Fibroblast of lung (primary cell): ENCODE measurements at places on chromosomes 13 and 19. TPM values are rescaled to one million over a fixed set of nuclear protein-coding genes. Genes with fewer than 3 reads are reported as not detected.

The ANKLE1 gene
- total RNA-seq = 0.17 and 0.26 TPM in 2 replicates

GRCh38 chr13:102289606-102290005, 112.2 kb downstream of the FGF14 start:
- no peak for DNase-seq
- no peak overlapping the region for H3K4me3 ChIP-seq

The ZNF610 gene
- total RNA-seq = 3.3 and 5.3 TPM in 2 replicates

The NCR1 gene
- not detected in 2 replicates for total RNA-seq

DNA sequence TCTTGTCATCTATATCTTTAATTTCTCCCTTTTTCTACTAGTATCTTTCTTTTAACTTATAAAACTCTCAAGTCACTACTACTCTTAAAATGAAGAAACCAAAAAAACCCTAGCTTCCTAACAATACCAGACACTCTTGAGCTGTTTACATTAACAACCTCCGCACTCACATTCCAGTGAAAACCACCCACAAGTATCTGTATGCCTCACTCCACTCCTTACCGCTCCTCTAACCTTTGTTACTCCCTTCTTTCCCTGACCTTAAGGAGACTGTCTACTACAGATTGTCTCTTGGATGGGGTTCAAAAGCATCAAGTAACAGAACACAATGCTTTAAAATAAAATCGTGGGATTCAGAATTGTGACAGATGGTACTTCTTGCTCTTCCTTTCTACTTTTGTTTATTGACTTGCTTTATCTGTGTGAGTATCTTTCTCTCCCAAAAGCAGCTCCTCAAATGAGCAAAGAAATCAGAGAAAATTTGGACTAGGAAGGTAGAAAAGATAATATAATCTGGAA, 110.0 kb upstream of the FBXL3 start:
- H3K27me3 ChIP-seq = no peaks in the 10 kb centered on the region
- peak; percentile 96 for DNase-seq
- H3K27ac ChIP-seq = no peak overlapping the region
- H3K36me3 ChIP-seq = no peaks in the 10 kb centered on the region
- no peak overlapping the region for H3K4me3 ChIP-seq

DNA sequence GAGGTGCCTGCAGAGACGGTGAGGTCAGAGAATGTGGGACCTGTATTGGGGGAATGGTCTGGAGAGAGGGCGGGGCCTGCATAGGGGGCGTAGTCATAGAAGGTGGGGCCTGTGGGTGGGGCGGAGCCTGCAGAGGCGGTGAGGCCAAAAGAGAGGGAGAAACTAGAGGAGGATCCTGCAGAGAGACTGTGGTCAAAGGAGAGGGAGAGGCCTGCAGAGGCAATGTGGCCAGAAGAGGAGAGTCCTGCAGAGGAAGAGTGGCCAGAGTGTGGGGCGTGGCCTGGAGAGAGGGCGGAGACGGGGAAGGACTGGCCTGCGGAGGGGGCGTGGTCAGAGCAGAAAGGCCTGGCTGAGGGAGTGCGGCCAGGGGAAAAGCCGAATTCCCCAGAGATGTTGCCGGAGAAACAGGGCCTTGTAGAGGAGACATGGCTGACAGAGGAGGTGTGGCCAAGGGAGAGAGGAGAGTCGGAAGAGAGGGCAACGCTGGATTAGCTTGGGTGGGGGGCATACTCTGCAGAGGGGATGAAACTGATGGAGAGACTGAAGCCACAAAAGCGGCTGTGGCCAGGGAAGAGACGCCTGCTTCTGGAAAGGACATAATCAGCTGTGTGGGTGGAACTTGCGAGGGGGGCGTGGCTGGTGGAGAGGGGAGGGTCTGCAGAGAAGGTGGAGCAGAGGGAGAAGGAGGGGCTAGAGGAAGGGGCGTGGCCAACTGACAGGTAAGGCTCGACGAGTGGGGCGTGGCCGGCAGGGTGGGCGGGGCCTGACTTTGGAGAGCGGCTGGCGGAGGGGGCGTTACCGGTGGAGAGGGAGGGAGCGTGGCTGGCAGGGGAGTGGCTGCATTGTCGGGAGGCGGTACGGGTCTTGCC, 2.5 kb downstream of the PRR36 start:
- H3K4me1 ChIP-seq = peaks cover 7% of the 10 kb centered on the region
- H3K4me3 ChIP-seq = peak overlapping the region; percentile 49
- DNase-seq = peak; percentile 92

The UGGT2 gene
- total RNA-seq = 39.3 and 47.2 TPM in 2 replicates

DNA sequence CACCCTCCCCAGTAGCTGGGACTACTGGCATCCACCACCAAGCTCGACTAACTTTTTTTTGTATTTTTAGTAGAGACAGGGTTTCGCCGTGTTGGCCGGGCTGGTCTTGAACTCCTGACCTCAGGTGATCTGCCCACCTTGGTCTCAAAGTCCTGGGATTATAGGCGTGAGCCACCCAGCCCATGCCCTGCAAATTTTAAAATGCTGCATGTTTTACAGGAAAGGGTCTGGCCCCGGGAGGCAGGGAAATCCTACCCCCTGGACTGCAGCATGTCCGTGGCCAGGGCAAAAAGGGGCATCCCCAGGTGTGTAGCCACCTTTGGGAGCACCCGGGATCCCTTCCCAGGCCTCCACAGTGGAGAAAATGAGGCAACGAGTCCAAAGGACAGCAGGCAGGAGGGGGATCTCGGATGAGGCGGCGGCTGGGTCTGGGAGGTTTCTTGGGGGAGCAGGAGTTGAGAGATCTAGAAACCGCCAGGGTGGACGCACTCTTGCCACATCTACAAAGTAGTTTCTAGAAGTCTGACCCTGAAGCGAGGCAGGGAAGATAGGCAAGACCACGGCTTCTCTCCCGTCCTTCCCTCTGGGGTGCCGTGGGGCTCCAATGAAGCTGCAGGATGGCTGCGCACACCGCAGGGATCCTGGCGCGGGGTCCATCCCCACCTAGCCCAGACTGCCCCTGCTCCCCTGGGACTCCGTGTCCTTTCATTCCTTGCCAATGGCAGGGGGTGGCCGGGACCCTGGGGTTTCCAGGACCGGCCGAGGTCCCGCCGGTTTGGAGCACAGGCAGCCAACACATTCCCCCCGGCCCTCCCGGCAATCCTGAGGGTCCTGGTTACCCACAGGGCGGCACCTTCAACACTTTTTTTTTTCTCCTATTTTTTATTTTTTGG, 21.3 kb upstream of the ZBTB7A start:
- H3K27ac ChIP-seq = no peak overlapping the region
- no peak overlapping the region for H3K4me3 ChIP-seq
- no peaks in the 10 kb centered on the region for H3K27me3 ChIP-seq
- DNase-seq = no peak

DNA sequence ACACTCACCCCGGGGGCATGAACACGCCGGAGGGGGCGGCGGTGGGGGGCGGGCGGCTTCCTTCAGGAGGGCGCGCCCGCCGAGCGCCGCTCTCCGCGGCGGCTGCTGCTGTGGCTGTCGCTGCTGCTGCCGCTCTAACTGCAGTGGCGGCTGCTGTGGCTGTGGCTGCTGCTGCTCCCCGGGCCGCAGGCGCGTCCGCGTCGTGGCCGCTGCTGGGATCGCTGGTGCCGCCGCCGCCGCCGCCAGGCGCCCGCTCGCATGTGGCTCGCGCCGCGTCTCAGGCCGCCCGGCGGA, at the start of gene BBC3:
Gene BBC3, minus strand, starts transcription at position 279 of the 294 bp plus-strand sequence. CDS start 2,768 bp downstream, outside the sequence.
- H3K27me3 ChIP-seq = no peaks in the 10 kb centered on the region
- no peak for DNase-seq
- H3K4me3 ChIP-seq = peak within 1 kb of the TSS; percentile 99
- H3K27ac ChIP-seq = peak within 1 kb of the TSS; percentile 97
- peaks cover 23% of the 10 kb centered on the region for H3K4me1 ChIP-seq

DNA sequence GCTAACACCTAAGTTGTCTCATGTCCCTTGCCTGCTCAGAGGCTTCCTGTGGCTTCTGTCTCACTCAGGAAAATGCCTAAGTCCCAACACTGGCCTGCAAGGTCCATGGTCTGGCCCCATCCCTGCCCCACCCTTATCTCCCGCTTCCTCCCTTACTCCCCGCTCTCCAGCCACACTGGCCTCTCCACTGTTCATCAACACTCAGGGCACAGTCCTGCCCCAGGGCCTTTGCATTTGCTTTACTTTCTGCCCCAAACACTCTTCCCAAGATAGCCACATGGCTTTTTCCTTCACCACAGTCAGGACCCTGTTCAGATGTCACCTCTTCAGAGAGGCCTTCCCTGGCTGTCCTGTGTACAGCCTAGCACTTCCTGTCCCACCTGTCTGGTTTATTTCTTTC, 32.1 kb upstream of the IGSF23 start:
- no peaks in the 10 kb centered on the region for H3K36me3 ChIP-seq
- no peak overlapping the region for H3K4me3 ChIP-seq
- no peak overlapping the region for H3K27ac ChIP-seq
- peaks cover 7% of the 10 kb centered on the region for H3K4me1 ChIP-seq
- no peak for DNase-seq

- H3K4me1 ChIP-seq = no peaks in the 10 kb centered on the region
- no peak overlapping the region for H3K4me3 ChIP-seq
- no peak for DNase-seq
- H3K27me3 ChIP-seq = no peaks in the 10 kb centered on the region
- no peaks in the 10 kb centered on the region for H3K36me3 ChIP-seq
Measured at GRCh38 chr19:21900401-21900800, 64.4 kb upstream of the ZNF43 start.

DNA sequence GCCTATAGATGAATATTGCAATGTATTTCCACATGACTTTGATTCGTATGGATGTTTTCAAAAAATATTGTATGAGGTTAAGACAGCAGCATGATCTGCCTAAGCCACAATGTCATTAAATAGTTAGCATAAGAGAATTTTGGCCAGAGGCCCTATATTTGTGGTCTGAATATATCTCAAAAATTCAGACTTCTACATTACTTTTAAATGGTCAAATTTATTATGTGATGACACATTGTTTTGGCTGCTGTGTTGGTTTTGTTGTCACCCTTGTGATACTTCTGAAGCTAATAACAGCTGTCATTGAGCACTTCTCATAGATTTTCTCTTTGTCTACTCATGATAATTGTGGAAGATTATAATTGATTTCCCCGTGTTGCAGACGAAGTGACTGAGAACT, 288.2 kb downstream of the MYO16 start:
- no peaks in the 10 kb centered on the region for H3K27me3 ChIP-seq
- H3K27ac ChIP-seq = no peak overlapping the region
- H3K4me1 ChIP-seq = peaks cover 3% of the 10 kb centered on the region
- H3K36me3 ChIP-seq = no peaks in the 10 kb centered on the region
- peak; percentile 80 for DNase-seq

DNA sequence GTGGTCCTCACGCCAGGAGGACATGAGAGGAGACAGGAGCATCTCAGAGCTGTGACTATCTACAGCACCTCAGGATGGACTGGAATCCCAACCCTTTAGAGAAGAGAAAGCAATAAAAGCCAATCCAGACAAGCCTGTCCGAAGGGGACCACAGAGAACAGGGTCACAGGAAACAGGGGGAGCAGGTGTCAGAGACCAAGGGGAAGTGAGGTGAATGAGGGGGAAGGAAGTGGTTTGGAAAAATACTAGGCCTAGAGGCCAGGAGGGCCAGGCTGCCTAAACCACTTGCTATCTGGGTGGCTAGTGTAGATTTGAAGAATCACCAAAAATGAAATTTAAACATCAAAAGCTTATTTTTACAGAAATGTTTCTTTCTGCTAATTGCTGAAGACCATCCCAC, 16.2 kb downstream of the TMTC4 start:
- no peak overlapping the region for H3K27ac ChIP-seq
- DNase-seq = no peak
- H3K36me3 ChIP-seq = no peaks in the 10 kb centered on the region
- no peak overlapping the region for H3K4me3 ChIP-seq

DNA sequence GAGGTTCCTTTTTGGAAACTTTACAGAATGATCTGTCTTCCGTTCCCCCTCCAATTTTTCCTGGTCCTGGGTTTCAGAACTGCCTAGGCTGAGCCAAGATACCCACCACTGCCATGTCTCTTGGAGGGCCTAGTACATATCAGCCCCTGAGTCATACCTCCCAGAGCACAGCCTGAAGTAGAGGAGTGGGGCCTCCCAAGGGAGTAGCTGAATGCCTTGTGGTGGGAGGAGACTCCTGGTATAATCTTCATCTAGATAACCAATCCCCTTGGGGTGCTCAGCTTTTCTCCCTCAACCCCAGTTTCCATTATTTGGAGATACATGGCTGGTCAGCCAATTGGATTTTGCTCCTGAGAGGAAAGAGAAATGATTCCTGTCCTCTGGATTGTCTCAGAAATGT, 30.3 kb downstream of the ZNF763 start:
- no peaks in the 10 kb centered on the region for H3K36me3 ChIP-seq
- H3K27ac ChIP-seq = no peak overlapping the region
- H3K27me3 ChIP-seq = no peaks in the 10 kb centered on the region
- H3K4me1 ChIP-seq = no peaks in the 10 kb centered on the region
- no peak overlapping the region for H3K4me3 ChIP-seq

- H3K27me3 ChIP-seq = no peaks in the 10 kb centered on the region
- no peak overlapping the region for H3K4me3 ChIP-seq
- no peaks in the 10 kb centered on the region for H3K36me3 ChIP-seq
- peaks cover 2% of the 10 kb centered on the region for H3K4me1 ChIP-seq
Measured at GRCh38 chr13:110089815-110090214, 217.1 kb downstream of the COL4A1 start.

The MYBPC2 gene
- total RNA-seq = under 0.01 and 0.26 TPM in 2 replicates

- H3K4me3 ChIP-seq = peak overlapping the region; percentile 74
- no peak overlapping the region for H3K27ac ChIP-seq
- H3K27me3 ChIP-seq = no peaks in the 10 kb centered on the region
- H3K36me3 ChIP-seq = no peaks in the 10 kb centered on the region
- peaks cover 4% of the 10 kb centered on the region for H3K4me1 ChIP-seq
- DNase-seq = no peak
Measured at GRCh38 chr19:20079476-20079875, 1.7 kb downstream of the ZNF90 start.

- peaks cover 5% of the 10 kb centered on the region for H3K36me3 ChIP-seq
- peak; percentile 75 for DNase-seq
- no peaks in the 10 kb centered on the region for H3K27me3 ChIP-seq
- H3K4me1 ChIP-seq = peaks cover 23% of the 10 kb centered on the region
Measured at GRCh38 chr19:46984077-46985010, 35.3 kb upstream of the NPAS1 start.

DNA sequence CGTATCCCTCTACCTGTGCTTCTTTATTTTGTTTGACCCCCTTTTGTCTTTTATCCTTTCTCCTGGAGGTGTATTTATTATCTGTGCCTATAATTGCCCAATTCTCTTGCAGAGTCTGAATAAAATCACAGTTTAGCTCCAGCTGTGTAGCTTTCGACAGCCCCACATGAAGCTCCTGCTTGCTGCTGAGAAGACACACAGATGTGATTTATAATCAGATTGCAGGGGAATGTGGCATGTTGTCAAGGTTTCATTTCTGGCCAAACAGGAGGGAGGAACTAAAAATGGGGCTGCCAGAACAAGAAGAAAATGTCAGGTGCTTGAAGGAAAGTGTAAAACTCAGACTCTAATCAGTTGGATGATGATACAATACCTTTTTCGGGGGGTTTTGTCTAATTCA, 22.7 kb downstream of the CCNA1 start:
- H3K27me3 ChIP-seq = no peaks in the 10 kb centered on the region
- no peaks in the 10 kb centered on the region for H3K4me1 ChIP-seq
- H3K4me3 ChIP-seq = no peak overlapping the region
